ENCODE measurements at places on chromosomes 11 and 22. TPM values are rescaled to one million over a fixed set of nuclear protein-coding genes. Genes with fewer than 3 reads are reported as not detected.

PIWIL4 gene
- total RNA-seq: 1.6 TPM

DDIAS gene
- total RNA-seq: 0.65 TPM

SLC17A6 gene
- total RNA-seq: not detected

ALG8 gene
- 40.5 TPM for total RNA-seq

CAPN1 gene
- 72.6 TPM for total RNA-seq

NDUFV1 gene
- total RNA-seq: 205 TPM

SEPTIN3 gene
- 0.14 TPM for total RNA-seq

LDHAL6A gene
- not detected for total RNA-seq

FDXACB1 gene
- total RNA-seq: 1.3 TPM

TECTA gene
- total RNA-seq: 0.28 TPM

INSC gene
- not detected for total RNA-seq

GPHA2 gene
- not detected for total RNA-seq

LUZP2 gene
- 0.14 TPM for total RNA-seq

FOLR1 gene
- not detected for total RNA-seq

SPDYC gene
- not detected for total RNA-seq

IL18 gene
- total RNA-seq: 5.8 TPM
